NCI-H446 (cell line): ENCODE measurements at places on chromosomes 7 and 10.

GRCh38 chr10:110851020-110851612, 20.6 kb upstream of the PDCD4 start:
- DNase-seq = no peak

DNA sequence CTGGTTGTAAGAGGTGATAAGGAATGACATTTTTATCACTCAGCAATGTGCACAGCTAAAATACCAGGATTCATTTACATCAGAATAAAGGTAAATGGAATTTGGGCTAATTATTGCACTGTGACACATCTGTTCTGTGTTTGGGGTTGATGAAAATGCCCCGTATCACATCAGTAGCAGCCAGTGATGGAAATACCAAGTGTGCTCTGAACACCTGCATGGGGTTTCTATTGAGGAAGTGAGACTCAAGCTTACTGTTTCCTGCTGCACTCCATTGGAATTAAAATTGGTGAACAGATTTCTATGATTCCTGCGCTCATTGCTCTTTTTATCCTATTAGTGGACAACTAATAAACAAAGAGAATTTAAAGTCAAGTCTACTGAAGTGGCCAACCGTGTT, 296.9 kb downstream of the NRG3 start:
- no peak for DNase-seq

DNA sequence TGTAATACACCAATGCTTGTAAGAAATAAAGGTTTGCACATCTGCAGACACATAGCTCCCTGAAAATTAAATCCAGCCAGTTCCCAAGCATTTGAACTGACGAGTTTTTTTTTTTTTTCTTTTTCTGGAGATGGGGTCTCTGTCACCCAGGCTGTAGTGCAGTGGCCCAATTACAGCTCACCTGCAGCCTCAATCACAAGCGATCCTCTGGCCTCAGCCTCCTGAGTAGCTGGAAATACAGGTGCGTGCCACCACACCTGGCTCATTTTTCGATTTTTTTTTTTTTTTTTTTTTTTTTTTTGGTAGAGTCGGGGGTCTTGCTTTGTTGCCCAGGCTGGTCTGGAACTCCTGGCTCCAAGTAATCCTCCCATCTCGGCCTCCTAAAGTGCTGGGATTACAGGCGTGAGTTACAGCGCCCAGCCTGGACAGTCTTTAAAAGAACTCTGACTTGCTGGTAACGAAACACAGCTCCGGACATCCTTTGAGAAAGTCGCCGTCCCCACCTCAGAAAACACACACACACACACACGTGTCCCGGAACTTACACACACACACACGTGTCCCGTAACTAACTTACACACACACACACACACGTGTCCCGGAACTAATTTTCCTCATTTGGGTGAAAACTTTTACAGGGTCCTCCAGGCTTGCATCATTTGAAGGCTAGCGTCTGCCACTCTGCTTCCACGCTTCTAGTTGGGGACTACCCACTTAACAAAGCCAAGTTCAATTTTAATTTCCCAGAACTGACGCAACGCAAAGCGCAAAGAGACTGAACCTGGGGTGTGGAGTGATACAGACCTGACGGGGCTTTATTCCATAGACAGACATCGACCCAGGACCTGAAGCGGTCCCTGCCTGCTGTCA, 18.6 kb downstream of the OCM2 start:
- no peak for DNase-seq

DNA sequence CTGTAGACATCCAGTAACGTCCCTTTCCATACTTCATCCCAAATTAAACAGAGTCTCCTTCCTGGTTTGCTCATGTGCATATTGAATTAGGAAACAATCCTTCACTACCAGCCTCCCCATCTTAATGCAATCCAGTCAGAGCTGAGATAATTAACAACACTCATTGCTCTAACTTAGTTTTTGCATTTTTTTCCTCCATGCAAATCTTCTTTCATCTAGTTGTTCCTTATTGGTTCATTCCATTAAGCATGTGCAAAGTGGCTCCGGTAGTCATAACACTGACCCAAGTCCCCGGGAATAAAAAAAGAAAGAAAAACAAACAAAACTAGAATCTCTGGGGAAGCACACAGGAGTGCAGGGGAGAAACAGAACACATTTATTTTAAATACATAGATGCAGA, 1176.1 kb downstream of the GATA3 start:
- no peak for DNase-seq
